ENCODE measurements at places on chromosomes 5 and 9. TPM values are rescaled to one million over a fixed set of nuclear protein-coding genes. Genes with fewer than 3 reads are reported as not detected.

GRCh38 chr9:93612796-93613154 lies 36.4 kb downstream of the PHF2 start:
- no peak for DNase-seq

Gene AUH
- total RNA-seq = 21.0 TPM

Gene ARID3C
- not detected for total RNA-seq

DNA sequence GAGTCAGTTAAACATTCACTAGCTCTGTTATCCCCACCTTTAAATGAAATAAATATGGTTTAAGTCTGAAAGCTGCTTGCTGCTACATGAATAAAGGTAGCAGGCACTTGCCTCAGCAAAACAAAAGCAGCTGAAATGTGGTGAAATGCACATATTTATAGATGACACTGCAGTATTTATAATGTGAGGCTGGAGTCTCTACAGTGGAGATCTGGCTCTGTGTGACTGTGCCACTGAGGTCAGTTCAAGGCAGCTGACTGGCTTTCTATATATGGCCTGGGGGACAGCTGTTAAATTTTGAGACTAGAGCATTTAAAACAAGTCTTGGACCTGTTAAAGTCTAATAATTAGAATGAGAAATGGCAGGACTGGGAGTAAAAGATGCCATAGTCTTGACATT lies 859.6 kb upstream of the SEMA6A start:
- DNase-seq = no peak

Gene RNF183
- not detected for total RNA-seq

DNA sequence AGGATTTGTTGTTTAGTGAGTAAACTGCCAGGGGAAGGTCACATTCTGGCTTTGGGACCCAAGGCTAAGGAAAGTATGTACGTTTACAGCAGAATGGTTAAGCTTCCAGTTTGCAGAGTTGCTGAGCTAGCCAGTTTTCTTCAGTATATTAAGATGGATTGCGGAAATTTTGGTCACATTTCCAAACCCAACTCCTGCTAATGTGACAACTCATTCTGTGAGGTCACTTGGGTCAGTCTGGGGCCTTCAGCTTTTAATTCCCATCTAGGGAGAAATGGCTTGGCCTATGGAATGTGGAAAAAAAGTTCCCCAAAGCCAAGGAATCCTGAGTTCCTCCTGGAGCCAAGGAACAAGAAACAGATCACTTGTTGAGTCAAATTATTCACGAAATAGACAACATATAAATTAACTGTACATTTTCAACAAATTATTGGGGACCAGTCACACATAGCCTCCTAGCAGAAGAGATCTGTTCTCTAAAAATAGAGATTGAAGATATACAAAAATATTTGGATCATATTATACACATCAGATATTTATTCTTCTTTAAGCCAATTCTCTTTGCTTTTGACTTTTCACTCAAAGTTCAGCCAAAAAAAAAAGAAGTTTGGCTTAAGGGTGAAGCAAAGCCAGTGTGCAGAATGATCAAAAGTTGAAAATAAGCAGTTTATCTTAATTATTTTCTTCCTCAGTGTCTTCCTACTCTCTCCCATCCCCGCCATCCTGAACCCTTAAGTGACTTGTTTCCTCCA lies 8.8 kb downstream of the KCNV2 start:
- no peak for DNase-seq

DNA sequence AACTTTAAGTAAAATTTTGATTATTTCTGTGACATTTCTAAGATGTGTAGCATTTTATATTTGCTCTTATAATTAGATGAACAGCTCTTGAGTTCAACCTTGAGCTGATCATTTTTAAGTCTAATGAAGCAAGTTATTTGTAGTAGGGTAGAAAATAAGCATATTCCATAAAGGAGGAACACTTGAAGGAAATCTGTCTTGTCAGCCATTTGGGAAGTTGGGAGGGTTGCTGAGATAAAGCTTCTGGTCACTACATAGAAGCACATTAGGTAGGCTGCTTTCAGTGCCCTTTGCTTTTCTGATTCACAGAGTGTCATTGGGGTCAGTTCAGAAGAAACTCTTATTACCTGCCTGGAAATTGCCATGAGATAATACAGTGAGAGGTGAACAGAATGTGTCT lies 44.1 kb downstream of the SEC24A start:
- DNase-seq = no peak

GRCh38 chr5:95022967-95023695 lies 261.8 kb downstream of the MCTP1 start:
- peak; percentile 57 for DNase-seq

DNA sequence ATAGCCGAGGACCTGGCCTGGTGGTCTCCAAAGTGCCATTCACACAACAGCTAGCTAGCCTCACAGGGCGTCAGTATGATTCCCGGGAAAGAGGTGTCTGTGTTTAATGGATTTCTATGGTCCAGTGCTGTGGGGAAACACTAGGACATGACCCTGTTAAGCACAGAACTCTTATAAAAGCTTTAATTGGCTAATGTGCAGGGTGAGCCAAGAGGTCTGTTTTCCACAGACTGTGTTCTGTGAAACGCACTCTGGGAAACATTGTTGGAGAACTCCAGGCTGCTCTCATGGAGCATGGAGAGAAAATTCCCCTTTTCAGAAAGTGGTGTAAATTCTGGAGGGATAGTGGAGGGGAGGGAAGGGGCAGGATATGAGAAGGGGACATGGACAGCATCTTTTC lies 331.4 kb downstream of the FBXL7 start:
- no peak for DNase-seq

GRCh38 chr9:70656281-70656680 lies 241.8 kb upstream of the KLF9 start:
- DNase-seq = no peak

Gene NAIF1
- total RNA-seq = 7.8 TPM

Gene ENTREP1
- total RNA-seq = not detected

Gene CFAP77
- 0.29 TPM for total RNA-seq

DNA sequence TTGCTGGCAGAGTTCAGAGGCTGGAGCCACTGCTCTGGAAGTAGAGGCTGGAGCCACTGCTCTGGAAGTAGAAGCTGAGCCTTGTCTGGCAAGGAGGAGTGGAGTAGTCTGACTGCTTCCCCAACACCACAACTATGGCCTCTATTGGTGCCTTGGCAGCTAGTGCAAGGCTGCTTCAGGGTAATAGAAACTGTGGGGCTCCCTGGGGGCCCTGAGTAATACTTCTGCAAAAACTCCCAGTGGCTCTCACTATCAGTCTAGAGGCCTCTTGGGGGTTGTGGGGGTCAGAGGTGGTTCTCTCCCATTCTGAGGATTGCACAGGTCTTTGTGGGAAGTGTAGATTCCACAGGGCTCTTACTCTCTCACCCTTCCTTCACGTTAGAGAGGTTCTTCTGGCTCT lies 629.0 kb upstream of the PTPRD start:
- no peak for DNase-seq

DNA sequence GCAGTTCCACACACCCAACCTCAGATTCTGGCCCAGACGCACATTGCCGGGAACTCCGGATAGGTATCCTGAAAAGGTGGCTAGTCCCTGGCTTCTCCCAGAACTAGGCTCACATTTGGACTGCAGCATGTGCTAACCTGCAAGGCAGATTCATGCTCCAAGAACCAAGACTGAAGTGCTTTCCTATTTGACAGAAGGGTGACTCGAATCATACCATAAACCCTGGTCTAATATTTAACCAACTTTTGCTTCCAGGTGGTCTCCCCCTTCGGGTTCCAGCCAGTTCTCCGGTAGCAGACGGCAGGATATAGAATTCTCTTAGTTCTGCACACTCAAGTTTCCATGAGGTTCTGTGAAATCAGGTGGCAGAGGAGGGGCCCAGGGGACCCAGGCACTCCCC lies 7.6 kb downstream of the PTGES start:
- DNase-seq = no peak

DNA sequence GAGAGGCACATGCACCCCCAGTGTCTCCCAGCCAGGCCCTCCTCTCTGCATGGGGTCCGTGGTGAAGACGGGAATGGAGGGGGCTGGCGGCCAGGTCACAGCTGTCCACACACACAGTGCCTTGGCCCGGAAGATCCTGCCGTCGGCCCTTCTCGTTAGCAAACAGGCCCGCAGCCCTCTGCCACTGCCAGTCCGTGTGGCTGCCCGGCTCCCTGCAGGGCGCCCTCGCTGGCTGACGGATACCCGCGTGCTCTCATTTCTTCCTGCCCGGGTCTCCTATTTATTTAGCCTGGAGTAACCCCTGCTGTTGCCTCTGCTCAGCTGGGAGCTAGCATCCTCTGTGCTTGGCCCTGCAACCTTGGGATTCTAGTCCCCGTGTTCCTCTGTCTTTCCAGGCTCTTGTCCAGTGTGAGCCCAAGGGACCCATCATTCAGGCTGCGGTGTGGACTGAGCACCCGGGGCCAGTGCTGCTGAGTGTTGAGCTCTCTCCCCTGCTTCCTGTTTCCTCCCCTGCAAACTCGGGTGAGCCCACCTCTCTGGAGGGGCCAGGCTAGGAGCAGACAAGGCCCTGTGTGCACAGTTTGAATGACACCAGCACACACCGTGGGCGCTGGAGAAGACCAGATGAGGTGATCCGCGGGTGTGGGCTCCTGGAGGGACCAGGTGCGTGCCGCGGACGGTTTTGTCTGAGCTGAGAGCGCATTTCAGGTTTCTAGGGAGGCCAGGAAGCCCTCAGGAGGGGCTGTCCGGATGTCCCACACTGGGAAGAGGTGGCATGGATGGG lies 14.6 kb upstream of the RNU6ATAC start:
- no peak for DNase-seq

DNA sequence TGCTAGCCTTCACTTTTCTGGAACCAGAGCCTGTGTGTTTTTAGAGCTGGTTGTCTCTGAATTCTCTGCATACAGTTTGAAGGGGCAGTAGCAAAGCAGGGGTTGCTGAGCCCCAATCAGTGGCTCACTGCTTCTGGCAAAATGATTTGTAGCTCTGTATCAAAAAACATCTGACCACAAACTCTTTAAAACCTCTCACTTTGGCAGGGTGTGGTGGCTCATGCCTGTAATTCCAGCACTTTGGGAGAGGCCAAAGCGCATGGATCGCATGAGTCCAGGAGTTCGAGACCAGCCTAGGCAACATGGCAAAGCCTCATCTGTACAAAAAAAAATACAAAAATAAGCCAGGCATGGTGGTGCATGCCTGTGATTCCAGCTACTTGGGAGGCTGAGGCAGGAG lies 28.3 kb upstream of the APC start:
- DNase-seq = no peak

Gene CAMK4
- total RNA-seq = 10.5 TPM

Gene RNF208
- total RNA-seq = not detected

DNA sequence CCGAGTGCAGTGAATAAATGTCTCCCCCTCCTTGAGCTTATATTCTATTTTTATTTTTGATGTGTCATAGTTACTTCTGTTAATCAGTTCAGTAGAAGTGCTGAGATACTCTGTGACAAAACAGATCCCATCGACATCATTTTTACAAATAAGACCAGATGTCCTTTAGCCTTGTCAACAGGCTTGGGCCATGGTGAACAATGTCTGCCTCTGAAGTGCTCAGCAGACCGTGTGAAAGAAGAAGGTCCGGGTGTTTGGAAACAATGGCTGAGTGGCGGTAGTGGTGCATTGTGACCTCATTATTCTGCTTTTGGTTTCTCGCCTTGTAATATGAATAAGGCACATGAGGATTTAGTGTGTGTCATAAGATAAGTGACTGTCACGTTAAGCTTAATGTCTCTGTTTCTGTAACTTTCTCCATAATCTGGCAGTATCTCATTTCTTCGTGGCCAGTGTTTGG lies 71.2 kb downstream of the SYK start:
- DNase-seq = no peak

Gene IFNB1
- not detected for total RNA-seq

Gene NUTM2G
- total RNA-seq = not detected

Gene GPRIN1
- 6.2 TPM for total RNA-seq

DNA sequence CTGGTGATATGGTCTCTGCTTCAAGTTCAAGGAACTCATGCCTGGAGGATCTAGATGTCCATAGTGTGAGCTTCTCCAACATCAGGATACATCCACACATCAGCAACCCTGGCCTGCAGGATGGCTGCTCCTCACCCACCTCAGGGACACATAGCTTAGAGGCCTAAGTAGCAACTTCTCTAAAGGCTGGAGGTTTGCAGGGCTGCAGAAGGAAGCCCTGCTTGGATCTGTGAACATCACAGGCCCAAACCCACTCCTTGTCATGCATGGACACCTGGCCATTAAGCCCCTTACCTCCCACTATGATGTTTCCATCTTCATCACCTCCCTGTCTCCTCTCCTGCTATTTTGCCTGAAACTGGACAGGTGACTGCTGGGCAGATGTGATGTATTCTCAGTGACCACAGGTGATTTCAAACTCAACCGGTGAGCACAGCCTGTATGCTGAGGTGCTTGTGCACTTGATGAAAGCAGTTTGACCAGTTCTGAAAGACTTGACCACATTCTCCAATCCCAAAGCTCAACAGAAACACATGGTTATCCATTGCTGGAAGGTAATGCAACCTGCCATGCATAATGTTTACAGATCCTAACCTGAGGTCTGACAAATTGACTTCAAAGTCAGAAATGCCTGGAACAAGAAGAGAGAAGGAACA lies 205.2 kb downstream of the FSTL4 start:
- no peak for DNase-seq

Gene SCGB3A1
- not detected for total RNA-seq

DNA sequence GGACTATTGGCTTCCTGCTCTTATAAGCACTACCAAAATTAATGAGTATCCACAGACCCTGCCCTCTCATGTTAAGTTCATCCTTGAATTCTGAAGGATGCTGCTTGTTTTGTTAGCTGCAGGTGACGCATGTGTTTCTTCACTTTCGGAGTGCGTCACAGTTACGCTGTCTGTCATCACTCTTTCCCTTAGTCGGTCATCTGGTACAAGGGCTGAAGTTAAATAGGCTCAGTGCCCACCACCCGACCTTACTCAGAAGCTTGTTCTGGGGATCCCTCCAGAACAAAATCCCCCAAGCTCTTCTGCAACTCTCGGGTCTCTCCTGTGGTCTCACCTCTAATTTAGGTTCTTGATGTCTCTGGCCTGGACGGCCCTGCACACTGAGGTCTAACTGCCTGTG lies 51.0 kb downstream of the ADCY2 start:
- no peak for DNase-seq

DNA sequence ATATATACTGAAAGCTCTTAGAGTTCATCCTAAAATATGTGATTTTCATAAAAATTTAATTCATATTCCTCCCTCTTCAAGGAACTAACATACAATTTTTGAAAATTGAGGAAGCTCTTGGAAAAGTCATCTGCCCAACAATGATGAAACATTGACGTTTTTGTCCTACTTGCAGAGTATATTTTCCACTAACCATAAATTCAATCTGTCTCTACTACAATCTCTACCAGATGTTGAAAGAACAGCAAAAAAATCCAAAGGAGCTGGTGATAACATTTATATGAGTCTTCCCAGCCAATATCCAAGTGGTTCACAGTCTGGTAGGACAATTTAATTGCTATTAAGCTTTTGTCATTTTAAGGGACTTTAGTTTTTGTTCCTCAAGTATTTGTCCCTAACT lies 81.1 kb upstream of the NR3C1 start:
- DNase-seq = no peak

- no peak for DNase-seq
Measured at GRCh38 chr9:114664181-114664580, 6.6 kb upstream of the TEX53 start.

GRCh38 chr5:43627028-43627427 lies 24.0 kb downstream of the NNT start:
- peak; percentile 68 for DNase-seq

- no peak for DNase-seq
Measured at GRCh38 chr5:2263763-2264162, 381.0 kb upstream of the IRX4 start.

Data from RPMI7951 (cell line).